Peyer's patch (tissue), 4 donors: ENCODE measurements at places on chromosomes 4 and X. TPM values are rescaled to one million over a fixed set of nuclear protein-coding genes. Genes with fewer than 3 reads are reported as not detected.
A peak's percentile ranks its signal among the peaks of the same experiment; 100 is the strongest.

The UNC5C gene
- total RNA-seq, result 2.5 TPM

The CXXC4 gene
- 3.3 TPM for total RNA-seq

The GRSF1 gene
- 34.0 TPM for total RNA-seq

The FAM200B gene
- total RNA-seq, result 59.4 TPM

The INTS6L gene
- total RNA-seq, result 11.2 TPM

GRCh38 chrX:13569479-13570260 is at the start of gene EGFL6:
Gene EGFL6, plus strand, starts transcription at chrX:13569601. Its CDS starts 261 bp downstream, at chrX:13569862.
- H3K27me3 ChIP-seq, result no peaks in the 10 kb centered on the region
- no peaks in the 10 kb centered on the region for H3K4me1 ChIP-seq
- peak within 1 kb of the TSS; percentile 21 for H3K4me3 ChIP-seq
- H3K36me3 ChIP-seq, result no peaks in the 10 kb centered on the region
- DNase-seq, result no peak
- no peak within 1 kb of the TSS for H3K27ac ChIP-seq

The EGFL6 gene
- not detected for total RNA-seq

GRCh38 chrX:39506131-39506530 is 591.6 kb downstream of the BCOR start:
- DNase-seq, result no peak
- H3K4me3 ChIP-seq, result no peak overlapping the region
- no peaks in the 10 kb centered on the region for H3K27me3 ChIP-seq
- H3K27ac ChIP-seq, result no peak overlapping the region
- no peaks in the 10 kb centered on the region for H3K36me3 ChIP-seq

GRCh38 chr4:52259978-52260377 is 208.9 kb downstream of the SPATA18 start:
- H3K4me1 ChIP-seq, result no peaks in the 10 kb centered on the region
- H3K27me3 ChIP-seq, result no peaks in the 10 kb centered on the region
- H3K27ac ChIP-seq, result no peak overlapping the region
- no peak overlapping the region for H3K4me3 ChIP-seq

DNA sequence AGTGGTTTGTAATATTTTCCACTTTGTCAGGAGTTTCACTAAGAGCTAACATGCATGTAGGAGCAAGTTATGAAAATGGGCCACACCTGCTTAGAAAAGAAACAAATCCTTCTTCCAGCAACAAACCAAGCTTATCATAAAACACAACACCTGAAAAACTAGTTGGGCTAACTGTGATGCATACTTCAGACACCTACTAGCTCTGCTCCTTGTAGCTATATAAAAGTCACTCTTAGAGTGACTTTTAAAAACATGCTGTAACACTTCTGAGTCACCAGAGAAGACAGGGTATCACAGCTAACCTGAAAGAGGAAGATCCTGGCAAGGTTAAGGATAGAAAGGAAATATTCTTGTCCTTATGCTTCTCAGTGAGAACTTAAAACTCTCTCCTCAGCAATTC is 3.6 kb upstream of the SLAIN2 start:
- DNase-seq, result no peak
- H3K27me3 ChIP-seq, result no peaks in the 10 kb centered on the region
- no peaks in the 10 kb centered on the region for H3K36me3 ChIP-seq

The ERAS gene
- total RNA-seq, result not detected

GRCh38 chr4:188876881-188877280 is 737.6 kb downstream of the TRIML1 start:
- H3K27me3 ChIP-seq, result no peaks in the 10 kb centered on the region
- no peak for DNase-seq
- H3K4me3 ChIP-seq, result no peak overlapping the region
- no peaks in the 10 kb centered on the region for H3K36me3 ChIP-seq
- no peak overlapping the region for H3K27ac ChIP-seq
- no peaks in the 10 kb centered on the region for H3K4me1 ChIP-seq

DNA sequence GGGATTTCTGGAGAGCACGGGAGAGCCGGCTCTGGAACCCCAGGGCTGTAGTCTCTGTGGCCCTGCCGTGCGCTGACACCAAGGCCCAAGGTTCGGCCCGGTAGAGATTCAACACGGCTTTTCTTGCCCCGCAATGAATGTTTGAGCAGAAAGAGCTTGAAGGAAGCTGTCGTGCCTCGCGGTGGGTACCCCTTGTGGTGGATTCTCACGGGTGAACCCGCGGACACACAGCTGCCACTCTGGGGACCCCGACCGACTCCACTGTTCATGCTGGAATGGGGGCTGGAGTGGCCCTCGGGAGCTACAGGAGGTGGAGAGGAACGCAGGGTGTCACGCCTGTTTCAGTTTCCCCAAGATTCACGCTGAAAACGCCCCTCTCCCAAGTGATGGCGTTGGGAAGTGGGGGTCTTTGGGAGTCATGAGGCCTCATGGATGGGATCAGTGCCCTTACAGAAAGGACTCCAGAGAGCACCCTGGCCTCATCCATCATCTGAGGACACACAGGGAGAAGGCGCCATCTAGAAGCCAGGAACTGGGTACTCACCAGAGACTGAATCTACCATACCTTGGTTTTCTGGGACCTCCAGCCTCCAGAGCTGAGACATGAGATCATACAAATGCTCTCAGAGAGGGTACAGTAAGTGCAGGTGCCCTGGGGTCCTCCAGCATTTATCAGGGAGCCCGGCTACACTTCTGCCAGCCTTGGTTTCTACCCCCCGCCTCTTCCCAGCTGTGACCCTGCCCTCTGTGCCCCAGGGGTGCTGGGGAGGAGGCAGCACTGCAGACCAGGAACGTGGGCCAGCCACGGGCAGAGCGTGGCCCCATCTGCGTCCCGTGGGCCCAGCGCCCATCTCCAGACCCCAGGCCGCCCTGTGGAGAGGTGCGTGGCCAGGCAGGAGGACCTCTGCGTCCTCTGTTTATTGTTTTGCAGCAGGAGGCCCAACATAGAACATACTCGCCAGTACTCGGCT is 6.4 kb downstream of the SLC25A6 start:
- H3K4me1 ChIP-seq, result peaks cover 3% of the 10 kb centered on the region
- H3K27ac ChIP-seq, result no peak overlapping the region
- no peaks in the 10 kb centered on the region for H3K27me3 ChIP-seq
- H3K4me3 ChIP-seq, result no peak overlapping the region
- peak; percentile 48 for DNase-seq

DNA sequence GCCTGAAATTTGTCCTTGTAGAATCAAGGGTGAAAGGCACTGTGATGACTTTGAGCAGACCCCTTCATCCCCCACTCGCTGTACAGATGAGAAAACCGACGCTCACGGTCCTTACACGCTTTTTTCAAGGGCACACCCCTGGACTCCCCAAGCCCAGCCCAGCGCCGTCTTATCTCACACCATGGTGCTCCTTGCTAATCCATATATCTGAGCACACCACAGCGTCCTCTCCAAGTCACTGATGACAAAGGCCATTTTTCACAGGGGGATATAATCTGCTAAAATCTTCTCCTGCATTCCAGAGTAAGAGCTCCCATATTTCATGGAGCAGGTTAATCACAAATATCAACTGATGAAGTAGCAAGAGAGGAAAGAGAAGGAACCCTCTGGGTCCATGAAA is 486.3 kb downstream of the BCOR start:
- H3K27me3 ChIP-seq, result no peaks in the 10 kb centered on the region
- H3K36me3 ChIP-seq, result no peaks in the 10 kb centered on the region
- no peak for DNase-seq

DNA sequence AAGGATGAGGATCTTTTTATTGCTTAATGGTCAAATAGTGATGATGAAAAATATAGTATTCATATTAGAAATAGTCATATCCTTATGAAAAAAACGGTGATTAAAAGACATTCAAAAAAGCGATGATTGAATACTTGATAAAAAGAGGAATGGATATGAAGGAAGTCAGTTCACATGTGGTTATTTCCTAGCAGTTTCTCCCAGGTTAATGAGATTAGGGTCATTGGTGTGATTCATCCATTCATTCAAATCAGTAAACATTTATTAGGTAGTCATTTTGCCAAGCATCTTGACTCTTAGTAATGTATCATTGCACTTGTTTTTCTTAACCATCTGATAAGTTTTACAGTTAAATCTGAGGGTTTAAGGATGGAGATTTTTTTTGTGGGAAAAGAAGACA is 294.1 kb downstream of the ARHGAP24 start:
- no peak overlapping the region for H3K27ac ChIP-seq
- no peaks in the 10 kb centered on the region for H3K4me1 ChIP-seq
- no peaks in the 10 kb centered on the region for H3K27me3 ChIP-seq
- no peak overlapping the region for H3K4me3 ChIP-seq
- no peak for DNase-seq

DNA sequence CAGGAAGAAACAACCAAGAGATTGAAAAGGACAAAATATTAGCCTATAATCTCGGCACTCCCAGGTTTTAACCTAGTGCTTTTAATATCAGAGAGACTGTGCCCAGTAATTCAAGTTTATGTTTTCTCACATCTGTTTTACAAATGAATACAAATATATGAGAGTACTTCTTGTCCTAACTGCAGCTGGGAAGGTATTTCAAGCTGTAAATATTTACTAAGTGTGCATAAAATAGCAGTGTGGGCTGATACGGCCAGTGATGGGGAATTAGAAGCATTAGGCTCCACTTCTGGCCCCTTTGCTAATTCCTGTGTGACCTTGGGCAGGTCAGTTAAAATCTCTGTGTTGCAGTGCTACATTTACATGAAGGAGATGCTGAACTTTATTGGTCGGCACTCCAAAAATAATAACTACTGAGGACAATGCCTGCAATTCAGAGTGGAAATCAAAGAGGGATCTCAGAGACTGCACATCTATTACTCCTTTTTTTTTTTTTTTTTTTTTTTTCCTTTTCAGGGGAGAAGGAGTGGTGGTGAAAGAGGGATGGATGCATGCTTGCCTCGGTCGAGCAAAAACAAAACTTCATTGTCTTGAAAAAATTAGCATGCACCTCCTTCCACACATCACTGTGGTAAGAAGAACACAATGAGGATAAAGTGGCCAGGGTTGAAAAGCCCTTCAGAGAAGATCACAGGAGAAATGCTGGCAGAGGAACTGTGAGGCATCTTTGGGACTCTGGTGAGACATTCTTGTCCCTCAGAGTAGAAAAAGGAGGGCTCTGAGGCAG is 44.6 kb upstream of the LNX1 start:
- H3K27ac ChIP-seq, result no peak overlapping the region
- no peak overlapping the region for H3K4me3 ChIP-seq
- no peaks in the 10 kb centered on the region for H3K27me3 ChIP-seq

- no peak overlapping the region for H3K27ac ChIP-seq
- DNase-seq, result no peak
- no peaks in the 10 kb centered on the region for H3K36me3 ChIP-seq
- H3K4me3 ChIP-seq, result no peak overlapping the region
- peaks cover 2% of the 10 kb centered on the region for H3K4me1 ChIP-seq
Observed at GRCh38 chr4:38184404-38184803, 224.2 kb downstream of the PTTG2 start.

The EFHC2 gene
- total RNA-seq, result 1.3 TPM

DNA sequence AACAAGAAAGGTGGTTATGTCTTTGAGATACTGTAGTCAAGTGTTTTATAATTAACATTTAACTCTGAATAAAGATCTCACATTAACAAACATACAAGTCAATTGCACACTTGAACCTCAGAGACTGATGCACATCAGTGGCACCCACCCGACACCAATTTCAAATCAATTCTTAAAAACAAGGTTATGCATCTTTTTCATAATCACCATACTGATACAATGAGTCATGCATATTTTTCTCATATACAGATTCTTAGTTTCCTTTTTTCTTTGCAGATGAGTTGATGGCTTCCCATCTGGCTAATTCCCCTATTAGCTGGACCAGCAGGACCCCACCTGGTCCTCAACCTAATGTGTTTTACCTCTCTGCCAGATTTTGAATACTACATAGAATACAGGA is 136.2 kb upstream of the RPL34 start:
- H3K27ac ChIP-seq, result no peak overlapping the region
- H3K4me3 ChIP-seq, result no peak overlapping the region
- H3K27me3 ChIP-seq, result no peaks in the 10 kb centered on the region
- DNase-seq, result no peak
- no peaks in the 10 kb centered on the region for H3K4me1 ChIP-seq

DNA sequence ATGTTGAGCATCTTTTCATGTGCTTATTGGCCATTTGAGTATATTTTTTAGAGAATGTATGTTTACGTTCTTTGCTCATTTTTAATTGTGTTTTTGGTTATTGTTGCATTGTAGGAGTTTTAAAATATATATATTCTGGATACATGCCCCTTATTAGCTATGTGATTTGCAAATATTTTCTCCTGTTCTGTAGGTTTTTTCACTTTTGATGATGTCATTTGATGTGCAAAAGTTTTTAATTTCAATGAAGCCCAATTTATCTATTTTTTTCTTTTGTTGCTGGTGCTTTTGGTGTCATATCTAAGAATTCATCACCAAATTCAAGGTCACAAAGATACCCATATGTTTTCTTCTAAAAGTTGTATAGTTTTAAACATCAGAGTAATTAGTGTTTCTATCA is 6.8 kb downstream of the ARMCX5 start:
- H3K4me1 ChIP-seq, result no peaks in the 10 kb centered on the region
- no peak for DNase-seq
- H3K27ac ChIP-seq, result no peak overlapping the region

The SOD3 gene
- 14.0 TPM for total RNA-seq

GRCh38 chr4:47184083-47184482 is 152.7 kb downstream of the GABRB1 start:
- H3K27ac ChIP-seq, result peak overlapping the region; percentile 67
- no peak overlapping the region for H3K4me3 ChIP-seq
- H3K4me1 ChIP-seq, result no peaks in the 10 kb centered on the region
- DNase-seq, result no peak

The ZNF630 gene
- total RNA-seq, result 8.8 TPM

The DGKQ gene
- total RNA-seq, result 32.2 TPM

The NXF3 gene
- total RNA-seq, result 13.0 TPM

The PLAC1 gene
- total RNA-seq, result not detected
